ENCODE measurements at places on chromosomes 7 and 10.
A peak's percentile ranks its signal among the peaks of the same experiment; 100 is the strongest.

DNA sequence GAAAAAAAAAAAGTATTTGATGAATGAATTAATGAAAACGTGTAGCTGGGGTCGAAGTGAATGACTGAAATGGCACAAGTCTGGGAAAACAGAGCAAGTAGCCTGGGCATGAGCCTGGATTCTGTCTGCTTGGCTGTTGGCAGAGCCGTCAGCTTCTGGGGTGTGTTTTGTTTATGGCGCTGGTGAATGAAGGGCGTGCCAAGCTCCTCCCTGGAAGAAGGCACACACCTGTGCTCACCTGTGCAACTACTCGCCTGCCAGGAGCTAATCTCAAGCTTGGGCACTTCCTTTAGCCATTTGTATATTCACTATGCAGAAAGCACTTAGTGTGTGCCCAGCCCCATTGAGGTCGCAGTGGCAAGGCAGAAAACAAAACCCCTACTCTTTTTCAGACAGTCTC lies 74.1 kb downstream of the GTF2IRD1 start:
- DNase-seq, result no peak

GRCh38 chr7:104820836-104821535 lies 193.0 kb upstream of the KMT2E start:
- DNase-seq, result no peak

DNA sequence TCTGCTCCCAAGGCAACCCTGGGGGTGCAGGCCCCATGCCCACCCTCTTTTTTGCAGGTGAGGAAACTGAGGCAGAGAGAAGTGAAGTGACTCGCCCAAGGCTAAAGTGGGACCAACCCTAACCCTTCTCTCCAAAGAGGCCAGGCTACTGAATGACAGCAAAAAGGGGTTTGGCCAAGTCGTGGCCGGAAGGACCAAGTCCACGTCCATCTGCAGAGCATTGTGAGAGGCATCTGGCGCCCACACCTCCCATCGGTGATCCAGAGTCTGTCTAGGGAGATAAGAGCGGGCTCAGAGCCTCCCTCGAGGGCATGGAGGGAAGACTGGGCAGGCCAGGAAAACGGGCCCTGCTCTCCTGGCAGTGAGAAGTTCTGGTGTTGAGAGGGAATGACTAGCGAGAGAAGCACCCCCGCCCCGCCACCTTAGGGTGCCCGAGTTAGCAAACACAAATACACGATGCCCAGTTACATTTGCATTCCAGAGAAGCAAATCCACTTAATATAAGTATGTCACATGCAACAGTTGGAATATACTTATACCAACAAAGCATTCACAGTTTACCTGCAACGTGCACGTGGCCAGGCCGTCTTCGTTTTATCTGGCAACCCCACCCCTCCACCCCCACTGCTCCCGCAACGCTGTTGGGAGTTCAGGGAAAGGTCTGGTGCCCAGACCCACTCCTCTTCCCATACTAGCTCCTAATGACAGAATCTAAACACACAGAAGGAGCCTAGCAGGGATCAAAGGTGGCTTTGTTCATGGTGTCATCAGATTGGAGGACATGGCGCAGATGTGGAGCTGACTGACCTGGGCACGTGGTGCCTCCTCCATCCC lies 124.9 kb downstream of the OAT start:
- no peak for DNase-seq

- no peak for DNase-seq
Measured at GRCh38 chr7:23600236-23600635, 3.1 kb downstream of the CCDC126 start.

GRCh38 chr7:37234928-37235327 lies 213.7 kb downstream of the ELMO1 start:
- peak; percentile 37 for DNase-seq

Measured in erythroblast (primary cell).